NCI-H2227 treated with DMSO at 0.1 percent for 48 hours (cell line): ENCODE measurements at places on chromosomes 7 and 10.

DNA sequence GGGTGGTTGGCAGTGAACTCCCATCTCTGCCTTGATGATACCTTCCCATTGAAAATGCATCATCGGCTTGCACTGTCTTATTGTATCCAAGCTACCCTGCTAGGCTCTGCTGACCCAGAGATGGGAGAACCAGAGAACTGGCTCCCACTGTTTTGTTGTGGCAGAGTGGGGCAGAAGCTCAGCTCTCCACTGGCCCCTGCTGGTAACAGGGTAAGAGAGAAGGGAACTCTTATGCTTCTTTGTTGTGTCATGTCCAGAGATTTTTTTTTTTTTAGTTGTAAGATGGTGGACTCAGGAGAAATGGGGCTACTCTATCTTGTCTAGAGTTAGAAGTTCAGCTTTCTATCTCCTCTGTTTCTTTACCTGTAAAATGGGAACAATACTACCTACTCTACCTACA lies 100.5 kb upstream of the SDK1 start:
- no peak for DNase-seq

DNA sequence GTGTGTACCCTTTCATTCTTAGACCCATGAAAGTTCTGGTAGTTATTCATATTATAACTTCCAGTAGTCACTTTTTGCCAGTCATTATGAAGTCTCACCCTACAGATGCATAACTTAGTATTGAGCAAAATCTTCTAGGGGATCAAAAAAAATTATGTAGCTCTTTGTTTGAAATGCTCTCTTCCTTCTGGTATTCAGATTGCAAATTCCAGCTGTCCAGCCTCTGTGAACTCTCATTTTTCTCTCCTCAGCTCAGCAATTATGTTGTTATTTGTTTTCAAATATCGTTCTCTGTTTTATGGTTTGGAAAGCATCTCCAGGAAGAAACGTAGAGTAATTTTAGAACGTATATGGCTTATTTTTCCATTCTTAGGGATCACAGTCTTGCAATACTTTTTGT lies 442.5 kb downstream of the SEMA3D start:
- DNase-seq, result no peak

DNA sequence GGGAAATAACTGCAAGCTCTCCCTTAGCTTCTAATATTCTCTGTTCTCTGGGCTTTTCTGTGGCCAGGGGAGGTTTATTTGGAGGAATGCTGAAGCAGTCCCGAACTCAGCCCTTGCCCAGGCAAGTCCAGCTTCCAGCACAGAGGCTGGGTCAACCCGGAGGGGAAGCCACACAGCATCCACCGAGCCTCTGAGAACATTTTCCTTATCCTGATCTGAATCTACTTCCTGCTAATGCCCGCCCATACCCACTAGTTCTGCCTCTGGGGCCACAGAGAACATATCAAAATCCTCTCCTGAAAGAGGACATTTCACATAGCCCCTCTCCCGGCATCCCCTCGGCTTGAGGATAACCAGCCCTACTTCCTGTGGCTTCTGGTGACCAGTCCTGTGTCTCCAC lies 31.1 kb downstream of the SH3PXD2A start:
- DNase-seq, result no peak

DNA sequence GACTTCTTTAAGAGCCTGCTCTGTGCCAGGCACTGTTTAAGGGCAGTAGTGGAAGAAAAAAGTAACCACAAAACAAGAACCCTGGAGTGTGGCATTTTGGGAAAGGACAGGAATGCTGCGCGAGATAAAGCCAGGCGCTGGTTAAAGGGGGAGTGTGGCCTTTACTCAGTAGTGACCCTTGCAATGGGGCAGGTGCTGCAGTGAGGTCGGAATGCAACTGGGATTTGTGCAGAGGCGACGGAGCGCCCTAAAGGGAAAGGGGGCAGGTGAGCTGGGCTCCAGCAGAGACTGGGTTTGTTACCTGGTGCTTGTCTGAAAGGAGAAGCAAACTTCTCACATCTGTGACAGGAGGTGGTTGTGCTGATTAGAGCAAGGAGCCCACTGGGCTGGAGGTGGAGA lies 263.6 kb downstream of the ACTR3B start:
- DNase-seq, result no peak

DNA sequence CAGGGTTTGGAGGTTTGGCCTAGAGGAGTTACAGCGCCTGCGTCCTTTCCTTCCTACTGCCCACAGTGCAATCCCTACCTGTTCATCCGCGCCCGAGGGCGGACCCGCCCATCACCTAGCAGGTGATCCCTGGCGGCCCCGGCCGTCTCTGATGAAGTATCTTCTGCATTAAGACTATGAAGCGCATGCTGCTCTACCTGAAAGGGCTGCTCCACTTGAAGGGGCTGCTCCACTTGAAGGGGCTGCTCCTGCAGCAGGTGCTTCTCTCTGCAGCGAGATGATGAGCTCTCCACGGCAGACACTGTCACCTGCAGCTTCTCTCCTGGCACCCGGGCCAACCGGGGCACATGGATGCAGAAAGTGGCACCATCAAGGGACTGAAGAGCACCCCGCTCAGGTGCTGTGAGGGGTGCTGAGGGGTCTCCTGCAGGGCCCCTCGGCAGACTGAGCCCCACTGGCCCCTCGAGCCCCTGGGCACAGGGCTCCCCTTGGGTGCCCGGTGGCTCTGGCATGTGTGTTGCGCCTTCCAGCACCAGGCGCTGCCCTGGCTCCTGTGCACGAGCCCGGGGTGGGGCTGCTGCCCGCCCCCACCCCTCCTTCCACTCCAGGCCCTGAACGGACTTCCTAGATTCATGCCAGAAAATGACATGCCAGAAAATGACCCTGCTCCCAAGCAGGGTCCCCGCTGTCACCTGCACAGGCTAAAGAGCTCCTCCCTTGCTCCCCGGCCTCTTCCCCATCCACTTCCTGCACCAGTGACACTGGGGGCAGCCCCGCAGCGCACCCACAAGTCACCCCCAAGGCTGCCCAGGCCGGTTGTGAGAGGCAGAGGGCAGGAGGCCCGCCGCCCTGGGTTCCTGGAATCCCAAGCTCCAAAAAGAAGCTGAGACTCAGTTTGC lies 29.4 kb downstream of the WDR86 start:
- DNase-seq, result no peak
